ENCODE measurements at places on chromosomes 6 and 20.

DNA sequence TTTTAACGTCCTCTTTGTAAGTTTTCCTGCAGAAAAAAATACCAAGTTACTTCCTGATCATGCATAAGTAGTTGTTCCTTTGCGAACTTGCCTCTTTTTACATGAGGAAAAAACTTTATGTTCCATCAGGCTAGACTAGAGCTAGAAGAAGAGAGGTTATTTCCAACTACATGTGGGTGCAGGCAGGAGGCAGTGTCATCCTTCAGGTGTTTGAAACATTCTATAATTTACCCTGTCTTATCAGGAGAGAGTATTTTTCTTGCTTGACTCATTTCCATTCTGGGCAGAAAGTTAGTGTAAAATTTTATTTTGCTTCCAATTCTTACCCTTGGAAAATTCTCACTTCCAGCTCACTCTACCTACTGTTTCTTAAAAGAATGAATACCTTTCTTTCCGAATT, 28.5 kb upstream of the EPHA7 start:
- DNase-seq = no peak

DNA sequence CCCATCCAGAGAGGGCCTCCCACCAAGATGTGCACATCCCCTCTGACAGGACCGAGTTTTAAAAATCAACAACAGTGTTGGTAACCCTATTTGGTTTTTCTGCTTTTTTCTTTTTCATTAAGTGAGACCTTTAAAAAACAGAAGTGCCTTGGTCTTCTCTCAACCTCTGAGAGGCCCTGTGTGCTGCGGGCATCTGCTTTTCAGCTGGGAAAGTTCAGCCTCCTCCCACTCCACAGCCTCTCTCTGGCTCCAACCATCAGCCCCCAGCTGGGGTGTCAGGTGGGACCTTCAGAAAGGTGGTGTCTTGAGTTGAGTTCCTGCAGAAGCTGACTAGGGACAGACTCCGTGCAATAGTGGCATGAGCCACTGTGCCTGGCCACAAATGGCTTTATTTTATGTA, 64.6 kb upstream of the ZMYND8 start:
- DNase-seq = no peak

DNA sequence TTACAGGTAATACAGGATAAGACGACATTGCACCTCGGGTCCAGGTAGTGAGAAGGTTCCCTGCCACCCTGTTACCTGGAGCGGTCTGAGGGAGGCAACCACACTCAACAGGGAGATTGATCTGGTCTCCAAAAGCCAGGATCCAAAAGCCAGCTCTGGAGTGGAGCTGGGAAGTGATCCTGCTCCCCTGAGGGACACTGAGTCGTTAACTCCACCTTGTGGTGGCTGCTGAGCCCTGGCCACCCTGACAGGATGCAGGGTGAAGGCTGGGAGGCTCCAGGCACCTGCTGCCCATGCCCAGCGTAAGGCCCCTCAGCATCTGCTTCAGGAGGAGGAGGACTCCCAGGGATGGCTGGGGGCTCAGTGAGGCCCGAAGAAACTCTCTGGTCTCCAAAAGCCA, 38.7 kb upstream of the SLC22A2 start:
- no peak for DNase-seq

- DNase-seq = no peak
Measured at GRCh38 chr20:51129147-51129776, 106.4 kb upstream of the KCNG1 start.

GRCh38 chr6:125314009-125314581, 12.3 kb upstream of the HDDC2 start:
- peak; percentile 38 for DNase-seq

- no peak for DNase-seq
Measured at GRCh38 chr6:36660771-36661471, 17.6 kb upstream of the CDKN1A start.

Measured in GM13976 (cell line).